T-helper 17 cell (primary cell): ENCODE measurements at places on chromosomes 11 and 22.
A peak's percentile ranks its signal among the peaks of the same experiment; 100 is the strongest.

- DNase-seq = no peak
- H3K4me3 ChIP-seq = no peak overlapping the region
- peaks cover 7% of the 10 kb centered on the region for H3K4me1 ChIP-seq
- H3K27me3 ChIP-seq = peaks cover 43% of the 10 kb centered on the region
- H3K36me3 ChIP-seq = no peaks in the 10 kb centered on the region
Observed at GRCh38 chr22:49028111-49028510, 799.6 kb downstream of the BRD1 start.

DNA sequence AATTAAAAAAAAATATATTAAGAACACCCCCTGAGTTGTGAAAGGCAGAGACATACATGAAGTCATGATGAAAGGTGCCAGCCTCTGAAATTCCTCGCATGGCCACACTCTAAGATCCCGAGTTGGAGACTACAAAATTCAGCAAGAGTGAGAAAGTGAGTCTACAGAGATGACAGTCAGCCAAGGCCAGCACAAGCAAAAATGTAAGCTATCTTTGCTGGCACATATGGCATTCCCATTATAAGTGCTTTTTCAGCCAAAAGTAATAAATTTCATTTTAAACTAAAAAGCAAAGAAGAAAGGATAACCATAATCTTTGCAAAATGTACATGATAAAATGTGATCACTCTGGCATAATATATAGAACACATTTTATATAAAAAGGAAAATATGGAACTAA lies 40.6 kb downstream of the FANCF start:
- no peak for DNase-seq
- H3K27me3 ChIP-seq = peaks cover 5% of the 10 kb centered on the region
- H3K27ac ChIP-seq = no peak overlapping the region
- no peak overlapping the region for H3K4me3 ChIP-seq

DNA sequence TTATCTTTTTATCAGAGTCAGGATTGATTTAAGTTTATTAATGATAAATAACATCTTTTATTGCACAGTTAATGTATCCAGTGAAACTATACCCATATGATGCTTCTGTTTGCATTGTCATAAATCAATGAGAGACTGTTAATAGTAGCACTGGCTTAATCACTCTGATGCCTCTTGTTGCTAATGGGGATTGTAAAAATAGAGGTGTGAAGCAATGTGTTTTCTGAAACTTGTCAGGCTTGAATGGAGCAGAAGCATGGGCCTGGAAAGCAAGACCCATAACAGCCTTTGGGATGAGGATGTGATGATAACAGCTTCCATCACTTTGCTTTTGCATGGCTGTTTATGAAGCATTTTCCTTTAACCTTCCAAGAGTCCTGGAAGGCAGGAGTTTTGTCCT lies 319.7 kb downstream of the DDX10 start:
- H3K27me3 ChIP-seq = peaks cover 6% of the 10 kb centered on the region
- no peak for DNase-seq
- H3K4me3 ChIP-seq = no peak overlapping the region
- H3K4me1 ChIP-seq = no peaks in the 10 kb centered on the region
- H3K36me3 ChIP-seq = no peaks in the 10 kb centered on the region

DNA sequence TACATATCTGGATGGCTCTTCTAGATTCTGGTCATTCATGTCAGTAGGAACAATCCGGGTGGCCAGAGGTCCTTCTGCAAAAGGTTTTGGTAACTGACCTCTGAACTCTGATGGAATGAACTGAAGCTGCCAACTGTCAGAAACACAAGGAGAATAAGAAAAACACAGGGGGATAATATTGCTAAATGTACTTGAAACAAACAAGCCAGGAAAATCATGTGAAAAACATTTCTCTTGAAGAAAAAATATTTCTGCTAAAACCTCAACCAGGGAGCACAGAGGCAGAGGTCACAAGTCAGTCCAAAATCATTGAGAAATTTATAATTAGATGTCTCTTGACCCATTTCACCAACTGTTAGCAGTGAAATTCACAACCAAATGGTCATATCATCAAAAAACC lies 35.2 kb downstream of the ALG9 start:
- peaks cover 6% of the 10 kb centered on the region for H3K36me3 ChIP-seq

- H3K36me3 ChIP-seq = peaks cover 3% of the 10 kb centered on the region
- H3K27me3 ChIP-seq = no peaks in the 10 kb centered on the region
- H3K4me3 ChIP-seq = no peak overlapping the region
- DNase-seq = no peak
- H3K4me1 ChIP-seq = peaks cover 10% of the 10 kb centered on the region
Observed at GRCh38 chr11:122764371-122765090, 73.8 kb upstream of the CRTAM start.

- no peaks in the 10 kb centered on the region for H3K4me1 ChIP-seq
- H3K4me3 ChIP-seq = no peak overlapping the region
- H3K27ac ChIP-seq = no peak overlapping the region
- no peaks in the 10 kb centered on the region for H3K27me3 ChIP-seq
- no peak for DNase-seq
Observed at GRCh38 chr11:43492701-43493100, 134.0 kb downstream of the TTC17 start.

DNA sequence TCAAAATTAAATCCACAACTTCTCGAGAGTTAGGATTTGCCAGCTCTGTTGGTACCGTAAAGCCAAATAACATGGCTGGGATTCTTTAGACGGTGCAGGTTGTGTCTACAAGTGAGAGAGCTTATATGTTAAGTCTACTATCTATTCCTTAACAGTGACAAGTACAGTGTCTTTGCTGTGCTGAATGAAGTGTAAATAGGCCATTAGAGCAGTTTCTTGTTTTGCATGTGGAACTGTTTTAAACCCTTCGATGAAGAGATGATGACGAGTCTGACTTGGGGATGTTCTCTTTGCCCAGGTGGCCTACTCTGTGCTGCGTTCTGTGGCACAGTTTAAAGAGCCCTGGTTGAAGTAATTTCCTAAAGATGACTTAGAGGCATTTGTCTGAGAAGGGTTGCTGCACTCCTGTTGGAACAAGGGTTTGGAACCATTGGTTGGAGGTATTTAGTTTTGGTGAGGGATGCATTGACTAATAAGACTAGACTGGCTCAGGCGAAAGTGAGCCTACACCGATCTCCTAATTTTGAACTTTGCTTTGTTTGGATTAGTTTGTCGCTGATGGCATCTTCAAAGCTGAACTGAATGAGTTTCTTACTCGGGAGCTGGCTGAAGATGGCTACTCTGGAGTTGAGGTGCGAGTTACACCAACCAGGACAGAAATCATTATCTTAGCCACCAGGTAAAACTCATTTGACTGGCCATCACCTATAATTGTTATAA lies 988 bp downstream of the RPS3 start:
- H3K36me3 ChIP-seq = peaks cover 14% of the 10 kb centered on the region
- H3K27ac ChIP-seq = peak overlapping the region; percentile 98
- H3K27me3 ChIP-seq = no peaks in the 10 kb centered on the region
- no peak for DNase-seq
- peaks cover 47% of the 10 kb centered on the region for H3K4me1 ChIP-seq
- H3K4me3 ChIP-seq = peak overlapping the region; percentile 99

GRCh38 chr11:33290319-33290718 lies 33.1 kb downstream of the HIPK3 start:
- peaks cover 3% of the 10 kb centered on the region for H3K36me3 ChIP-seq
- no peaks in the 10 kb centered on the region for H3K27me3 ChIP-seq
- peaks cover 24% of the 10 kb centered on the region for H3K4me1 ChIP-seq

DNA sequence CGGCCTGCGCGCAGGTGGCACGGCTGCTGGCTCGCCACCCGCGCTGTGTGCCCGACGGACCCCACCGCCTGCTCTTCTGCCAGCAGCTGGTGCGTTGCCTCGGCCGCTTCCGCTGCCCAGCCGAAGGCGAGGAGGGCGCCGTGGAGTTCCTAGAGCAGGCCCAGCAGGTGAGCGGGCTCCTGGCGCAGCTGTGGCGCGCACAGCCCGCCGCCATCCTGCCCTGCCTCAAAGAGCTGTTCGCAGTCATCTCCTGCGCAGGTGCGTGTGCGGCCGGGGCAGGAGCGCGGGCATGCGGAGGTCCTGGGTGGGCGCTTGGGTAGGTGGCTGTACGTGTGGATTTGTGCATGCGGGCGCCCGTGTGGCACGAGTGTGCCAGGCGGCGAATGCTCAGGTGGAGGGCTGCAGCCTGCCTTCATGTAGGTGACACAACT lies 8.0 kb downstream of the USP35 start:
- H3K27ac ChIP-seq = no peak overlapping the region
- no peaks in the 10 kb centered on the region for H3K36me3 ChIP-seq
- no peak for DNase-seq
- H3K4me3 ChIP-seq = no peak overlapping the region
- peaks cover 26% of the 10 kb centered on the region for H3K4me1 ChIP-seq

GRCh38 chr22:36730176-36730858 lies 26.8 kb upstream of the CACNG2 start:
- no peak for DNase-seq
- no peak overlapping the region for H3K4me3 ChIP-seq
- peaks cover 46% of the 10 kb centered on the region for H3K27me3 ChIP-seq
- H3K36me3 ChIP-seq = peaks cover 3% of the 10 kb centered on the region
- peaks cover 6% of the 10 kb centered on the region for H3K4me1 ChIP-seq

GRCh38 chr11:2202900-2203439 lies 31.4 kb upstream of the TH start:
- H3K27ac ChIP-seq = no peak overlapping the region
- H3K27me3 ChIP-seq = peaks cover 3% of the 10 kb centered on the region
- no peaks in the 10 kb centered on the region for H3K4me1 ChIP-seq
- peak; percentile 0 for DNase-seq
- no peak overlapping the region for H3K4me3 ChIP-seq
- no peaks in the 10 kb centered on the region for H3K36me3 ChIP-seq

GRCh38 chr11:74754507-74755252 lies 6.0 kb downstream of the RNF169 start:
- peaks cover under 1% of the 10 kb centered on the region for H3K36me3 ChIP-seq
- no peak for DNase-seq
- H3K4me1 ChIP-seq = peaks cover 23% of the 10 kb centered on the region
- no peak overlapping the region for H3K27ac ChIP-seq

DNA sequence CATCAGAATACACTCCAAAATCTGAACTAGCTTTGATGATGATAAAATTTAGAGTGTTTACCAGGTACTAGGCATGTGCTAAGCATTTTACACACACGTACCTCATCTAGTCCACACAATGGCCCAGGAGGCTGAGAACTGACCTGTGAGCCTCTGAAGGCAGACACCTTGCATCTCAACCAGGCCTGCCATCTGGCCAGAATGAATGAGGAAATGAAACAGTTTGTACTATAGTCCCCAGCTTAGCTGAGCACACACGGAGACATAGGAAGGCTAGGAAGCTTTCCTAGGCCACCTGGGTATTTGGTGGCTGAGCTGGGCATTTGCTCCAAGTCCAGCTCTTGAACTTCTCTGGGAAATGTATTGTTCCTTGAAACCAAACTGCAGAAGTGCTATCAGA lies 6.9 kb upstream of the SHANK3 start:
- H3K4me3 ChIP-seq = no peak overlapping the region
- H3K36me3 ChIP-seq = peaks cover 7% of the 10 kb centered on the region
- no peak for DNase-seq
- H3K4me1 ChIP-seq = peaks cover 3% of the 10 kb centered on the region
- H3K27me3 ChIP-seq = peaks cover 36% of the 10 kb centered on the region
- H3K27ac ChIP-seq = no peak overlapping the region

DNA sequence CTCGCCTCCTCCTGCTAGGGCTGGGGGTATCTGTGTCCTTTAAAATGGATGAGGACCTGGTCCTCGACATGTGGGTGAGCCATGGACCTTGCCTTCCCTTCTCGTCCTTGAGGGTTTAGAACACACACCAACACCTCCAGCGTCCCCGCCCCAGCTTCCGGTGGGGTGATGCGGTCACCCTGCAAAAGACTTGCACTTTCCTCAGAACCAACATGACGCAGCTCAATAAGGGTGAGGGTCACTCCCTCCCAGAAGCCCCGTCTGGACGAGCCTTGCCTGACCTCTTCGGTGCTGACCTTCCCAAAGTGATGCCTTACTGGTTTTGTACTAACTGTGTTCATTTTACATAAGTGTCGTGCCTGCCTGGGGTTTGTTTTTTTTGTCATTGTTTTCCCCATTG lies 41.0 kb downstream of the DBX1 start:
- DNase-seq = no peak
- peaks cover 2% of the 10 kb centered on the region for H3K4me1 ChIP-seq
- no peak overlapping the region for H3K4me3 ChIP-seq
- H3K27me3 ChIP-seq = peaks cover 40% of the 10 kb centered on the region
- H3K36me3 ChIP-seq = peaks cover 5% of the 10 kb centered on the region
- no peak overlapping the region for H3K27ac ChIP-seq

DNA sequence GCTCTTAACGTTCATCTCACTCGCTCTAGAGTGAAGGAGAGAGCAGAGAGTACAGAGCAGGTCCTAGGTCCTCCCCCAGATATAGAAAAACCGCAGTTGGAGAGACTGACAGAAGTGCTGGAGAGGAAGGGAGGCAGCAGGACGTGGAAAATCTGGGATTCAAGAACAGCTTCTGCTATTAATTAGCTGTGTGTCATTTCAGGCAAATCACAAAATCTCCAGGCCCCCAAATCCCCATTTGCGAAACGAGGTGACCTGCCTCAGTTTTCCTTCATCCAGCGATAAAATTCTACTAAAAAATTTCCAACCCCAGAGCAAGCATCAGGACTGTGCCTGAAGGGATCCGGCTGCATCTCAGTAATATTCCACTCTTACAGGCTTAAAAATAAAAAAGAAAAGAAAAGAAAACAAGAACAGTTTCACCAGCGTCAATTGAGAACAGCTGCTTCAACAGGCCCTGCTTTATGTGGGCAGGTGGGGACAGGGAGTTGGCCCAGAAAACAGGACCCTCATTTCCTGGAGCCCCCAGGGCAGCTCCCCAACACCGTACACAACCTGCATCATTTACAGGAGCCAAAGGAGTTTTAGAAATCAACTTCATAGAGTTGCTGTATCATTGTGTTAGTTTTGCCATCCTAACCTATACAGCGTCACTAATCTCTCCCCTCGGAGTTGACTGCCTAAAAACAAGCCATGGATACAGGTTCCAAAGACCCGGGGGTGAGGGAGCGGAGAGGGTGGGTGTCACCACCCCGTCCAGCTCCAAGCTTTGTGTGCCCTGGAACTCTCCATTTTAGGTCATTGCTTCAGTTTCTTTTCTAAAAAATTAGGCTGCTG lies 2.3 kb upstream of the MALAT1 start:
- H3K36me3 ChIP-seq = peaks cover 2% of the 10 kb centered on the region
- no peak for DNase-seq
- H3K27ac ChIP-seq = no peak overlapping the region
- H3K4me1 ChIP-seq = peaks cover 37% of the 10 kb centered on the region
